ENCODE measurements at places on chromosomes 1 and 21. TPM values are rescaled to one million over a fixed set of nuclear protein-coding genes. Genes with fewer than 3 reads are reported as not detected.

GRCh38 chr1:156856282-156856785 lies 2.6 kb downstream of the INSRR start:
- DNase-seq = no peak

DNA sequence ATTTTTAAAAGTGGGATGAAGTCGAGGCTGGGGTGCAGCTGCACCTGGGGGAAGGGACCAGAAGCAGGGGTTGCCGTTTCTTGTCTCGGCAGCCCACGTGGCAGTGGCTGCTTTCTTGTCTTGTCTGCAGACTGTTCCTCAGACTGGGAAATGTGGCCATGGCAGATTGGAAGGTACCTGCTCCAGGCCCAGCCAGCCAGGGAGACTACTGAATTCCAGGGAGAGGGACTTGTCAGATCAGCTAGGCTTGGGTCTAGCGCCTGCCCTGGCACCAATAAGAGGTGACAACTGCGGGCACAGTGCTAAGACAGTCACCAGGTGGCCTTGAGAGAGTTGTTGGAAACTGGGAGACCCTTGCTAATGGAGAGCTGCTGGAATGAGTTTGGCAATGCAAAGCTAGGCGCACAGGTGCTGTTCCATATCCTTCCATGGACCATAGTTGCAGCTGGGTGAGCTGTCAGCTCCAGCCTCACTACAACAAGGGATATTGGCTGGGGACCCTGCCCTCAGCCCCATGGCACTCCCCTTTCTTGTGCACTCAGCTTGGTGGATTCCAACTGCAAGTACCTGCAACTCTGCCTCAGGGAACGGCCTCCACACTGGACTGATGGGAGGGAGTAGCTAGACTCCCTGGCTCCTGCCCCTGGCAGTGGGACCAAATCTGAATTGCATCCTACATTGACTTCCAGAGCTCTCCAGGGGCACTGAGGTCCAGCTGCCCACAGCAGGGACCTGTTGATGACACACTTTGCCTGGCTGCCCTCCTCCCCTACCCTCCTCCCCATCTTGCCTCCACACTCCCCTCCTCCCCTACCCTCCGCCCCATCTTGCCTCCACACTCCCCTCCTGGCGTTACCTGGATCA lies 9.9 kb upstream of the IL22RA1 start:
- no peak for DNase-seq

Gene RNF186
- not detected for total RNA-seq

Gene CDK18
- total RNA-seq = 9.4 TPM

GRCh38 chr1:18632783-18633421 lies 2.3 kb downstream of the PAX7 start:
- DNase-seq = no peak

- DNase-seq = no peak
These were observed 476.7 kb downstream of the LTN1 start for GRCh38 chr21:28516021-28516420.

- no peak for DNase-seq
These were observed 84.5 kb upstream of the POU3F1 start for GRCh38 chr1:38131024-38131585.

- no peak for DNase-seq
These were observed 54.7 kb downstream of the UMODL1 start for GRCh38 chr21:42125571-42126544.

- DNase-seq = no peak
These were observed 167.3 kb downstream of the FASLG start for GRCh38 chr1:172826096-172826741.

DNA sequence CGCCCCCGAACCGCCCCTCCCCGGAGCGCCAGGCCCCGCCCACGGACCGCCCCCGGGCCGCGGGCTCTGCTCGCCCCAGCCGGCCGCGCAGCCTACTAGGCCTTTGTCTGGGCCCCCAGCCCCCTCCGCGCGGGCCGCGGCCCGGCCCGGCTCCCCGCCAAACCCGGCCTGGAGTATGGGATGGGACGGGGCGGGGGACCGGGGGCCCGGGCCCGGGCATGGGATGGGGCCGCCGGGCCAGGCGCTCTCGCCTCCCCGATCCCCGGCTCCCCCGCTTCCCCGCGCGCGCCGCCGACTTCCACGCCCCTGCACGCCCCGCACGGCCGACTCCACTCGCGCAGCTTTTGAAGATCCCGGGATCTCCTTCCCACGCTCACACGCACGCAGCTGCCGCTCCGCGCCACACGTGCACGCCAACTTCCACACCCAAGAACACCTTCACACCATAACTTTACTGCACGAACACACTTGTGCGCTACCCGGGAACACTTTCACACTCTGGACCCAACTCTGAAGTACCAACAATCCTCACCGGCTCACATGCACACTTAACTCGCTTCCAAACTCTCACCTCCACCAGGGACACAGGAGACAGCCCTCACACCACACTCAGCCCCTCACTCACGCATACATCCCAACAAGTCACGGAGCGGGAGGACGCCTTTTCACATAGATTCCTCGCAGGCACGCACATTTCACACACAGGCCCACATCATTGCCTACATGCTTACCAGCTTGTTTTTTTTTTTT lies 437 bp upstream of the HSPG2 start:
- DNase-seq = peak; percentile 92

GRCh38 chr1:221366495-221367110 lies 375.3 kb downstream of the DUSP10 start:
- DNase-seq = no peak

DNA sequence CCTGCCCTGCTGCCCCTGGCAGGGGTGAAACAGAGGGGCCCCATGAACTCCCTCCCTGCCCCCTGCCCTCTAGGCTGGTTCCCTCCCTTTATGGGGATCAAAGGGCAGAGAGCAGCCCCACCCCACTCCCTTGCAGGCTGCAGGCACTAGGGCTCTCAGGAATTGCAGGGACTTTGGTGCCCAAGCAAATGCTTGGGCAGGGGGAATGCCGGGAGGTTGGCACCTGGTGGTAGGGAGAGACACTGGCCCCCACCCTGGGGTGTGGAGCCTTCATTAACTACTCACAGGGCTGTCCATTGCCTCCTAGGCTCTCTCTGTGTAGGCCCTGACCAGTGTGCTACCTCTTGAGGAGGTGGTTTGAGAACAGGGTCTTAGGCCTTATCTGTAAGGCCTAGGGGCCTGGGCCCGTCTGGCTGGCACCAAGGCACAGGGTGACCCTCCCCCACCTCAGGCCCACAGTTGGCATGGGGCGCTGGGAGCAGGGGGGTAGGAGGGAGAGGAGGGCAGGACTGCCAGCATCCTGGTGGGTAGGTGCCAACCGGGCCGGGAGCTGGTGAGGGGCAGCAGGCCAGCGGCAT lies 4.7 kb downstream of the ZBTB7B start:
- DNase-seq = no peak

- DNase-seq = no peak
These were observed 41.6 kb upstream of the MTR start for GRCh38 chr1:236753516-236753915.
